K562 (cell line): ENCODE measurements at places on chromosomes 2 and 18.
A peak's percentile ranks its signal among the peaks of the same experiment; 100 is the strongest.

DNA sequence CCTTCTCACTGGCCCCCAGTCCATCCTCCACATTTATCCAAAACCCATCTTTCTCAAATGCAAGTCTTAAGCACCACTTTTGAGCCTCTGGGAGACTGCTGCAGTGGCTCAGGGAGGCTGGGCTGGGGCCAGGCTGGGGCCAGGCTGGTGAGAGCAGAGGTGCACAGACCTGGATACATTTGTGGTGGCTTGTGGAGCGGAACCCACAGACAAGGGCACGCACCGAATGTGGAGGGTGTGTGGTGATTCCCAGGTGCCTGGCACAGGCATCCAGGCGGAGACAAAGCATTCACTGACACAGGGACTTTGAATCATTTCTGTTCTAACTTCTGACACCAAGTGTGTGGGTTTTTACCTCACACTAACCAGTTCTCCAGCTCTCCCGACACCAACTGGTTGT, 42.2 kb upstream of the MGAT4A start:
- no peak for DNase-seq

DNA sequence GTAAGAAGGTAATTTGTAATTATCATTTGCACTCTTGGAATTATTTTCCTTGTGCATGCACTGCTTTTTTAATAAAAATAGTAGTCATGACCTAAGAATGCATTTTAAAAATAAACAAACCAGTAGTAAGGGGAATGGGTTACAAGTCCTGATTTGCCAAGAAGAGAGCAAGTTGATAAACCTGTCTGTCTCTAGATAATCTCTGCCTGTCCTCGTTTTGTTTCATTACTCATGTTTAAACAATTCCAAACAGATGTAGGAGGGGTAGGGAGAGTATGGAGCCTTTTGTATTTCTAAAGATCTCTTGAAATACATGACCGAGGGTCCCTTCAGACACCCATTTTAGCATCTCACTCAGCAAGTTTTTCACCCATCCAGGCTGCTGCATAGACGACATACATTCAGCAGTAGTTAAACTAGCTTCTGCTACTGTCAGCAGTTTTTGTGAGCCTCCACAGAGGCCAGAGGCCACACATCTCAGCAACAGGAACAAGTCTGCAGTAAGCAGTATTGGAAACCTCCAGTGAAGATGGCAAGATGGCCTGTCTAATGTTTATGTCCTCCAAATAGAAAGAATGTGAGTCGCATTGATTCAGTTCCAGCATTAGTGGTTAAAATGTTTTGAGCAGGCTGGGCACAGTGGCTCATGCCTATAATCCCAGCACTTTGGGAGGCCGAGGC, 2.3 kb upstream of the EXOC6B start:
- no peak for DNase-seq

DNA sequence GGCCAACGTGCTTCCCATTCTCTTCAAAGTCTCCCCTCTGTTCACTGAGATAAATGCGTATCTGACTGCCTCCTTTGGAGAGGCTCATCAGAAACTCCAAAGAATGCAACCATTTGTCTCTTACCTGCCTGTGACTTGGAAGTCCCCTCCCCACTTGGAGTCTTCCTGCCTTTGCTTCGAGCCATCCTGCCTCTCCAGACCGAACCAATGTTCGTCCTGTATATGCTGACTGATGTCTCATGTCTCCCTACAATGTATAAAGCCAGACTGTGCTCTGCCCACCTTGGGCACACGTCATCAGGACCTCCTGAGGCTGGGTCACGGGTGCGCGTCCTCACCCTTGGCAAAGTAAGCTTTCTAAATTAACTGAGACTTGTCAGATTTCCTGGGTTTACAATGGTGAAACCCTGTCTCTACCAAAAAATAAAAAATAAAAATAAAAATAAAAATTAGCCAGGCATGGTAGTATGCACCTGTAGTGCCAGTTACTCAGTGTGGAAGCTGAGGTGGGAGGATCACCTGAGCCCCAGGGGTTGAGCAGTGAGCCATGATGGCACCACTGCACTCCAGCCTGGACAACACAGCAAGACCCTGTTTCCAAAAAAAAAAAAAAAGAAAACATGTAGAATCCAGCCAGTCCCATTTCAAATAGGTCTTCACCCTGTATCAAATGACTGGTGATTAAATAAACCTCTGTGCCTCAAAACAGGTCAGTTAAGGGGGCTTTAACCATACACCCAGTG, 29.0 kb downstream of the HDLBP start:
- no peak for DNase-seq

DNA sequence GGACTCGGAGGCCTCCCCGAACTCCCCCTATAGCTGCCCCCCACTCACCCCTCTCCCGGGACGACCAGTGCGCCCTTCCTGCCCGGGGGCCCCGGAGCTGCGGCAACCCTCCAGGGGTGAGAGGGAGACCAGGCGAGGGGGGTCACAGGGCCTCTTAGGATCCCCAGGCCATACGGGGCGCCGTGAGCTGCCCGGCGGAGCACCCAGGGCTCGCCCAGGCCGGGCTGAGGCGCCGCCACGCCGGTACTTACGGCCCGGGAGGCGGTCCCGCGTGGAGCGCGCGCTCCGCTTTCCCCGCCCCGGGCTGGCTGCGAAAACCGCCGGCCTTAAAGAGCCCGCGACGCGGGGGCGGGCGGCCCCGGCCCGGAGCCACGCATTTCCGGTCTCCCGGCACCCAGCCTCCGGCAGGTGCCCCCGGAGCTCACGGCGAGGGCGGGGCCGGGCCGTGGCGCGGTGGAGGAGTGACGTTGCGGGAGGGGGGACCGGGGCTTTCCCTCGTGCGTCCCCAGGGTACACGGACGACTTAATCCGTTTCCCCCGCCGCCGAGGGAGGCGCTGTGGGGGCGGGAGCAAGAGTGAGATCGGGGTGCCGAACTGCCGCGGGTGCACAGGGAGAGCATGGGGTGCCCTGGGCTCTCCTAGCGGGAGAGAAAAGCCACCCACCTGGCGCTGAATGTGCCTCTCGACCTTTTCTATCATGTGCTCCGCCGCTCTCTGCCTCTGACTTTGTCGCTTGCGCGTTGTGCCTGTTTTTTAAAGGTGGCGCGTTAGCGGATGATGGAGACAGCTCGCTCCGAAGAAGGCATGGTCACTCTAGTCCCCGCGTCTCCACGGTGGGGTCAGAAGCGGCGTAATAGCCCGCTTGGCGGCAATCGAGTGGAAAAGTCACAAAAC, at the start of gene METTL21A:
TSS of gene METTL21A (minus strand) at position 381 of the 894 bp plus-strand sequence. CDS start 1,019 bp downstream, outside the sequence.
- DNase-seq: peak; percentile 89

DNA sequence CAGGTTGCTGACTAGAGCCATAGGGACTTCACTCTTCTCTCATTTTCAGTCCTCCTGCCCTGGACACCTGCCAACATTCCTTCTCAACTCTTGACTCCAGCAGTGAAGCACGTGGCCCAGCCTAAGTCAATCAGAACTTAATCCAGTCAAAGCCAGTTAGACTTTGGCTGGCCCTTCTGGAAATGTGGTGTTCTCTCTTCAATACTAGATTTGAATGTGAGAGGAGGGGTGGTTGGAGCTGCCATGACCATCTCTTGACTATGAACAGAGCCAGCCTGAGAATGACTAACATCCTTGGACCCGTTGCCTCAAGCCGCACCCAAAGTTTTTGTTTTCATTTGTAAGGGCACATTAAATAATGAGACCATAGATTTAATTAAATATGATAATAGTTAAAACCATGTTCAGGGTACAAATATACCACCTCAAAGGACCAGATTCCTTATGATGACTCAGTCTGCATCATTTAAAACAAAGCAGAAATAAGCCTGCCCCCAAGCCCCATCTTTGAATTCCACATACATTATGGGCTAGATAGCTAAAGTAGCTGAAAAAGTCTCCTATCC, 49.7 kb upstream of the RASGRP3 start:
- DNase-seq: peak; percentile 52

GRCh38 chr18:25651553-25651952, 299.6 kb upstream of the ZNF521 start:
- DNase-seq: no peak

GRCh38 chr2:194539425-194539824, 1117.6 kb upstream of the SLC39A10 start:
- DNase-seq: no peak

- no peak for DNase-seq
Measured at GRCh38 chr2:173858291-173858731, 106.9 kb downstream of the SP3 start.

DNA sequence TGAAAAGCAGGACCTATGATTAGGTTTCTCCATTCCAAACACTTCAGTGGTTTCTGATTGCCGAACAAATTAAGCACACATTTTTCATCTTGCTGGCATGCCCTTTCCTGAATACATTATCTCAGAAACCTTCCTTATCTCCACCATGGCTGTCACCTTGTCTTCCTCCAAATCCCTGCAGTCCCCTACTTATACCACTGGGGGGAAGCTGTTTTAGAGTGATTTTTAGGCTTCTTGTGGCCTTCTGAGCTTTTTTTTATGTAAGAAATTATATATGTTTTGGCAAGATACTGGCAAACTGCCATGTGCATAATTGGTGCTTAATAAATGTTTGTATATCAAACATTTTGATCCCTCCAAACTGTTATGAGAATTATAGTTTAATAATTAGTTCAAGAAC, 229.2 kb downstream of the MYT1L start:
- DNase-seq: peak; percentile 46

DNA sequence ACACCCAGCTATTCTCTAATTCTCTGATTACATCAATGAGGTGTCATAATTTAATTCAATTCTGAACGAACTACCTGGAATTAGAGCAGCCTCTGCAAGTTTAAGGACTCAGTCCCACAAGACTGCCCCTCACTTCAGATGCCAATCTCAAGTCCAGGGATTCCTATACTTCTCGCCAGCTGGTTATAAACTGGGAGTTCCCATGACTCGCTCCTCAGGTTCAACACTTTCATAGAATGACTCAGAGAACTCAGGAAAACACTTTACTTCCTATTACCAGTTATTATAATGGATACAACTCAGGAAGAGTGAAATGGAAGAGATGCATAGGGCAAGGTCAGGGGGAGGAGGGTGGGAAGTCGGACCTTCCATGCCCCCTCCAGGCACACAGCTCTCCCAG, 112.3 kb upstream of the ATP5MC3 start:
- DNase-seq: no peak

- DNase-seq: no peak
Measured at GRCh38 chr2:64942693-64943092, 46.5 kb upstream of the SLC1A4 start.

DNA sequence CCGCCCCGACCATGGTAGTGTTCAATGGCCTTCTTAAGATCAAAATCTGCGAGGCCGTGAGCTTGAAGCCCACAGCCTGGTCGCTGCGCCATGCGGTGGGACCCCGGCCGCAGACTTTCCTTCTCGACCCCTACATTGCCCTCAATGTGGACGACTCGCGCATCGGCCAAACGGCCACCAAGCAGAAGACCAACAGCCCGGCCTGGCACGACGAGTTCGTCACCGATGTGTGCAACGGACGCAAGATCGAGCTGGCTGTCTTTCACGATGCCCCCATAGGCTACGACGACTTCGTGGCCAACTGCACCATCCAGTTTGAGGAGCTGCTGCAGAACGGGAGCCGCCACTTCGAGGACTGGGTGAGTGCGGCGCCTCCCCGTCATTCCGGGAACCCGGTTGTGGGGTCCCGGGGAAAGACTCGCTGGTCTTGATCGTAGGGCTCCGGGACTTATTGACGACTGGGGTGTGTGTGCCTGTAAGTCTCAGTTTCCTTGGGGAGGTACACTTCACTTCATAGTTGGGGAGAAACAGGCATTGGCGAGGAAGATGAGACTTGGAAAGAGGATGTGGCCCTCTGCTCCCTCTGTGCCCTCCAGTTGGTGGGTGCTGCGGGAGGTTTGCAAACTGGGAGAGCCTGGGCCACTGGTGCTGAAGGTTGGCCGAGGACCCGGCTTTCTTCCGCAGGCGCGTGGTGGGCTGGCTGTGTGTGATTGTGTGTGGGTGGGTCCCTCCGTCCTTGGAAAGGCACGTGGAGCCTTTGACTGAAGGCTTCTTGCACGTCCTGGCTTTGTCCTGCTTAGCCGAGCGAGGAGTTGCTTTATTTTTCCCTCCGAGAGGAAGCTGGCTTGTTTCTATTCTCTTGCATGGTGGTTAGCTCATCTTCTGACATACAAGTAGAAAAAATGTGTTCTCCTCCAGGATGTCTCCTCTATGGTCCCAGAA, 886 bp downstream of the PRKCE start:
- DNase-seq: no peak
